ENCODE measurements at places on chromosomes 16 and 17.

- DNase-seq: no peak
Measured at GRCh38 chr16:72464597-72465368, 292.8 kb upstream of the PMFBP1 start.

DNA sequence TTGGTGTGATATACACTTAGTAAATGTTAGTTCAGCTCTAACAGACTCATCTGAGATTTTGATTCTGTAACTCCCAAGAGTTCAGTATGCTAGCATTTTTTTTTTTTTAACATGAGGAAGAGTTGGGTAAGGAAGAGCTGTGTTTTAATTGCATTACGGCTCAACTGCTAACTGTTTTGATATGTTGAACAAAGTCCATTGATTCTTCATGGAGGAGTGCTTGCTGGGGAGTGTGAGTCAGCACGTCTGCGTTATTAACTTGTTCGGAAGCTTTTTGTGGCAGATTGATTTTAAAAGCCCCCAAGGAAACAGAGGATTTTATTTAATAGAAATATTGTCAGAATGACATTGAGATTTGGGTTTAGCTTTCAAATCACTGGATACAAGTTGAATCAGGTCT lies 45.8 kb downstream of the PITPNC1 start:
- DNase-seq: no peak

DNA sequence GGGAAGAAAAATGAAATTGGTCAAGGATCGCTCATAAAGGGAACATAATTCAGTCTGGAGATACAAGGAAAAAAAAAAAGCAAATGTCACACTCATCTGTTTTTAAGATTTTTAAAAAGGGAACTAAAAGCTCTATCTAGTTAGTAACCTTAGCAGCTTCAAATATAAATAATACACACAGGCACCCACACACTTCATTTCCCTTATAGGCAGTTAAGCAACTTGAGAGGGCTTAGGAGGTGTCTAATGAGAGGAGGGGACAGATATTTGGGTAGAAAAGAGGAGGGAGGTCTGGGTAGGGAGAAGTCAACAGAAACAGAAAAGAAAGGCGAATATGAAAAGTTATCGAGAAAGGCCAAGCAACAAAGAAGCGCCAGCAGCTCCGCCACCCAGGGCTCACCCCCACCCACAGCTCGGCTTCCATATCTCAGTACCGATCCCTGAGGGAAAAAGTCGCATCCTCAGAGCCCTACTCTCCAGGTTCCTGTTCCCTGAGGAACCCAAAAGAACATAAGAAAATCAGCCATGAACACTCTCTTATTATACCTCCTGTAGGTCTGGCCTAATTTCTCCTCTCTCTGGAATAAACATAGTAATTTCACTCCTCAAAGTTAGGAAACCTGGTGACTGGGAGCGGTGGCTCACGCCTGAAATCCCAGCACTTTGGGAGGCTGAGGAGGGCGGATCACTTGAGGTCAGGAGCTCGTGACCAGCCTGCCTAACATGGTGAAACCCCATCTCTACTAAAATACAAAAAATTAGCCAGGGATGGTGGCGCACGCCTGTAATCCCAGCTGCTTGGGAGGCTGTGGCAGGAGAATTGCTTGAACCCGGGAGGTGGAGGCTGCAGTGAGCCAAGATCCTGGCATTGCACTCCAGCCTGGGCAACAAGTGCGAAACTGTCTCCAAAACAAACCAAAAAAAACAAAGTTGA lies 69.6 kb upstream of the RCVRN start:
- no peak for DNase-seq

DNA sequence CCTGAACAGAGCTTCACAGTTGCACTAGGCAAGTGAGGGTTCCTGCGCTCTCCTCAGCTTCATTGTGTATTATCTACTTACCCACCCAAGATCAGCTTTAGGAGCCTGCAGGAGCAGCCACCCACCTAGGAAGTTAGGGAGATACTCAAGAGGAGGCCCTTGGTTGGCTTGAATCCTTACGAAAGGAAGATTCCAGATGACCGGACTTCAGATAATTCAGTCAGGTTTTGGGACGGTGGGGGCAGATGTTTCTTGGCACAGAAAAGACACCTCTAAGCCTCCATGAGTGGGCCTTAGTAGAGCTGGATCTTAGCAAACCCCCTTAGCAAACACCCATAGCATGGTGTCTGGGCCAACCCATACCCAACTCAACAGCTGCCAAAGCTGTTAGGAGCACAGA lies 2.4 kb upstream of the CBFB start:
- no peak for DNase-seq

- no peak for DNase-seq
Measured at GRCh38 chr16:28092721-28093384, 29.3 kb upstream of the GSG1L start.

GRCh38 chr17:80919331-80920311 lies 72.0 kb upstream of the CHMP6 start:
- DNase-seq: no peak

DNA sequence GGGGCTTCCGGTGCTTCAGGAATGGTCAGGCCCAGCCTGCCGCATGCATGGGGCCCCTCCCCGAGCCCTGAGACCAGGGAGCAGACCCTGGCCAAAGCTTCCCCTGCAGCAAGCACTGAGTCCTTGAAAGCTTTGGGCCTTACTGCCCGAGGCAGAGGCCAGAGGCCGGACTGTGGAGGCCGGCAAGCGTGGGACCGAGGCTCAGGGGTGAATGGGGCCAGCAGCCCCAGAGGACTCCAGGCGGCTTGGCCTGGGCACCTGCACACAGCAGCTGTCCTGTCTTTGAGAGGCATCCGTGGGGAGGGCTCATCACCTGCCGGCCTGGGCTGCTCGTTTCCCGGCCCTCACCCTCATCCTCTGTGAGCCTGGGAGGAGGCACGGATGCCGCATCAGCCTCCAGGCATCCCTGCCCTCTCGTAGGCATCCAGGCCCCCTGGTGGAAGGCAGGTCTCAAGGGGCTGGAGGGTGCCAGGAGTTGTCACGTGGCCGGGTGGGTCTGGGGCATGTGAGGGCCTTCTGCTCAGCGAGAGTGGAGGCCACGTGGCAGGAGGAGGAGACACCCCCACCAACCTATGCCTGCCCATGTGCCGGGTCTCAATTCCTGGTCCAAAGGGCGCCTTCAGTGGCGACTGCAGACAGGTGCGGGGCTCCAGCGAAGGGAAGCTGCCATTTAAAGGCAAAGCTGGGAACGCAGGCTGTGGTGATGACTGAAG lies 31.4 kb downstream of the CACNA1H start:
- DNase-seq: no peak

Measured in NCI-H187 (cell line).